ENCODE measurements at places on chromosomes 5 and 9. TPM values are rescaled to one million over a fixed set of nuclear protein-coding genes. Genes with fewer than 3 reads are reported as not detected.
A peak's percentile ranks its signal among the peaks of the same experiment; 100 is the strongest.

TRIP13 gene
- total RNA-seq = 0.13 TPM

MYMK gene
- not detected for total RNA-seq

LTC4S gene
- total RNA-seq = 7.5 TPM

GOLGA2 gene
- total RNA-seq = 71.1 TPM

SPATA31E1 gene
- total RNA-seq = not detected

TRIM36 gene
- total RNA-seq = 0.81 TPM

IFNA13 gene
- total RNA-seq = not detected

NUTM2F gene
- total RNA-seq = not detected

QRFP gene
- not detected for total RNA-seq

KIF4B gene
- 0.08 TPM for total RNA-seq

BAAT gene
- total RNA-seq = not detected

GABRG2 gene
- total RNA-seq = 0.39 TPM

RELL2 gene
- total RNA-seq = 2.3 TPM

MAST4 gene
- total RNA-seq = 19.6 TPM

SPINK1 gene
- total RNA-seq = not detected

FNBP1 gene
- 185 TPM for total RNA-seq

- peak; percentile 46 for ATAC-seq
Observed at GRCh38 chr9:27154908-27155307, 45.9 kb downstream of the TEK start.

GRCh38 chr9:123590499-123590898 lies 234.5 kb downstream of the CRB2 start:
- ATAC-seq = no peak

- ATAC-seq = no peak
Observed at GRCh38 chr5:41418220-41419031, 92.0 kb downstream of the PLCXD3 start.

DNA sequence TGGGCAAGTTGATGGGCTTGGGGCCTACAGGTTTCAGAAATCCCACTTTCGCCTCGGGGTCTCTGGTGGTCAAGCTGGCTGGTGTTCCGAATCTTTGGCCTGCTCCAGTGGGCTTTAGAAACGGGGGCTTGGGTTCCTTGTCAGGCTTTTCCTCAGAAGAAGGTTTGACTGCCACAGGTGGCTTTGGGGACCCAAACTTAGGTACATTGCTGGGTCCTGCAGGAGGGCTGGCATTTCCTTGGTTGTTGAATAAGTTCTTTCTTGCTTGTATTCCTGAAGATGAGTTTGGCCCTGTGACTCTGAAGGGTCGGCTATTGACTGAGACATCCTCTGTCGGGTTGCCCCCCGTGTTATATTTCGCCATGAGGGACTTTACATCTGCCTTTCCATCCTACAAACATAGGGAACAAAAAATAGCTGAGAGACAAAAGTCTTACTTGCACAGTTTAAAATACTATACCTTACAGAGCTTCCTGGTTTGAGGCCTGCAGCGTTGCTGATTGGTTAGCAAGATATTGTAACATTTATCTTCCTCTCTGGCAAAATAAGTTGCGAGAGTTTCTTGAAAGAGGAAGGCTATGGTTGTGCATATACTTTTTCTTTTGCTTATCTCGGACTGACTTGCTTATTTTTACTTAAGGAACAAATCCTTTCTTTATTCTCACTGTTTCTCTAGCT lies 16.6 kb downstream of the FYB1 start:
- no peak for ATAC-seq

DNA sequence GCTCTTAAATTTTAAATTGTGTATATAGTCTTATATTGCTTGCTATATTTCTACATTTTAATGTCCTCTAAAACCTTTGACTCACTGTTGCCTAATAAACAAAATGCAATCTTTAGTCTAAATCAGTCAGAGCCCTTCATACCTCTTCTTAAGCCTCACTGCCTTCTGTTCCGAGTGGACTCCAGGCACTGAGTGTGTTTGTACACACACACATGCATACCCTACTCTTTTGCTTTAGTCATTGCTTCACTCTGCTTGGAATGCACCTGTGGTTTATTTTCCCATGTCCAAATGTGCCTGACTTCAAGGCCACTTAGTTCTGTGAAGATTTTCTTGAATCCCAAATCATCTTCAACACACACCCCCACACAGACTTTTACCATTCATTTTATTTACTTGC lies 60.9 kb downstream of the SLC12A2 start:
- no peak for ATAC-seq

GRCh38 chr9:35453786-35454185 lies 36.1 kb upstream of the RUSC2 start:
- ATAC-seq = no peak

DNA sequence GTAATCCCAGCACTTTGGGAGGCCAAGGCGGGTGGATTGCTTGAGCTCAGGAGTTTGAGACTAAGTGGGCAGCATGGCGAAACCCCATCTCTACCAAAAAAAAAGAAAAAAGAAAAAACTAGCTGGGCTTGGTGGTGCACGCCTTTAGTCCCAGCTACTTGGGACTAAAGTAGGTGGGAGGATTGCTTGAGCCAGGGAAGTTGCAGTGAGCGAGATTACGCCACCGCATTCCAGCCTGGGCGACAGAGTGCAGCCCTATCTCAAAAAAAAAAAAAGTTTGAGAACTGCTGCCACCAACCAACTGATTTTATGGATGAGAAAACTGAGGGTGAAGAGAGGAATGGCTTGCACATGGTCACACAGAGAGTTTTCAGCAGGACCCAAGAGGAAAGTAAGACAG lies 175.1 kb downstream of the DOCK8 start:
- no peak for ATAC-seq

- ATAC-seq = no peak
Observed at GRCh38 chr5:97118261-97119006, 24.0 kb downstream of the LIX1 start.

GRCh38 chr5:179542170-179542569 lies 8.2 kb upstream of the RUFY1 start:
- no peak for ATAC-seq

GRCh38 chr9:22039258-22039657 lies 30.2 kb upstream of the CDKN2B start:
- no peak for ATAC-seq

DNA sequence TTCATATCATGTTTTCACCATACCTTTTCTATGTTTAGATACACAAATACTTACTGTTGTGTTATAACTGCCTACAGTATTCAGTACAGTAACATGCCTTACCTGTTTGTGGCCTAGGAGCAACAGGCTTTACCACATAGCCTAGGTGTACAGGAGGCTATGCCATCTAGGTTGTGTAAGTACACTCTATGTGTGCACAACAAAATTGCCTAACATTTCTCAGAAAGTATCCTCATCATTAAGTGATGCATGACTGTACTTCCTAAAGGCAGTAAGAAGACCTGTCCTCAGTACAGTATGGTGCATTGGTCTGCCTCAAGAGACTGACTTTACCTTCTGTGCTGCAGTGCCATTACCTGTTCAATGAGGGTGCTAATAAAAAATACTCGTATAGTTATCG lies 7.9 kb downstream of the TXN start:
- no peak for ATAC-seq

DNA sequence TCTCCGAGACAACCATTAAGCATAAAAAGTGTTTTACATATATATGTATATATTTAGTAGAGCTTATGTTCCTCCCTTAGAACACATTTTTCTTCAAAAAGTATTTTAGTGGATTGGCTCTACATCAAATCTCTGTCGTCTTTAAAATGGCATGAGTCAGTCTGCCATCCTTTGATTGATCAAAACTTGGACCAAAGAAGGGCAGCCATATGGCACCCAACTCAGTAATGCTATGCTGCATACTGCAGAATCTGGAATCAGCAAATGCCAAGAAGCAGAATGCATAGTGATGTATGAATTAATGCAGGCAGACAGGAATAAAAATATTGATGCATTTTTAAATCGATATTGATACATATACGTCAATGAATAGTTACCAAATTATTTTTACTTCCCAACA lies 1074.4 kb downstream of the PTPRD start:
- no peak for ATAC-seq

DNA sequence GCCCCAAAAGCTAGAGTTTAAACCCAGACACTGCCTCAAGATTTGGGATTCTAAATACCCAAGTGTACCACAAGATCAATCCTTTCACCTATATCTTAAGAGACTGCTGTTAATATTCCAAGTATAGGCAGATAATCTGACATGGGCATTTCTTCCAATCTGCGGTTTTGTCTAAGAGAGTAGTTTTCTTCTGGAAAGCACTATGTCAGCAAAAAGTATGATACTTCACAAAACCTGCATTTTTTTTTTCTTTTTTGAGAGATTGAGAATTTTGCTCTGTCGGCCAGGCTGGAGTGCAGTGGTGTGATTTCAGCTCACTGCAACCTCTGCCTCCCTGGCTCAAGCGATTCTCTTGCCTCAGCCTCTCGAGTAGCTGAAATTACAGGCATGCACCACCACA lies 190.7 kb upstream of the TYRP1 start:
- no peak for ATAC-seq

DNA sequence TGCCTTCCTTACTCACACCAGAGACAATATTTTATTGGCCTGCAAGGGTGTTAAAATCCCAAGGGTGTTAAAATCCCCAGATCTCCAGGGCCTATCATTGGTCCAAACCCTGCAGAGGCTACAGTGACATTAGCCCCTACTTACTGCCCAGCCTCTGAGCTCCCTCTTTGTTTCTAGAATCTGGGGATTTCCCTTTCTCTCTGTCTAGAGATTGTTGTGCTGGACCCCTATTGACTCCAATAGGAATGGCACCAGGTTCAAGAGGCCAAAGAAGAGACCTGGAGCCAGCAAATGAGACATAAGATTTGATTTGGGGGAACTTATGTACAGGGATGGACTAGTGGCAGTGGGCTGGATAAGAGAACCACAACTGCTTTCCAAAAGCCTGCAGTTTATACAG lies 53.3 kb upstream of the ZBED3 start:
- no peak for ATAC-seq

DNA sequence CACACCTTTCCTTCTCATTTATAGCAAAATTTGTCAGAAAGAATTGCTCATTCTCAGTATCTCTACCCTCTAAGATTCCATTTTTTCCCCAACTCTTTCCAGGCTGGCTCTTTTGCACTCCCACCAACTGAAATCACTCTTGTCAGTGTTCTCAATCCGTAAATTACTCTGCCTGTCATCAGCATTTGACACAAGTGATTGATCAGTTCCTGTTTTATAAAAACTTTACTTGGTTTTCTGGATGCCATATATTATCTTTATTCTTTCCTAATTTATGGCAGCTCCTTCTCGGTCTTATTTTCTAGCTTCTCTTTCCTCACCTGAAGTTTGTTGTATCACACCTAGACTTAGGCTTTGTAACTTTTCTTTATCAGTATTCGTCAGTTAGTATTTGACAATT lies 16.4 kb downstream of the DENND4C start:
- ATAC-seq = no peak

GRCh38 chr5:167587772-167588437 lies 703.5 kb upstream of the WWC1 start:
- ATAC-seq = no peak

- ATAC-seq = peak; percentile 66
Observed at GRCh38 chr5:168656633-168657032, 77.5 kb upstream of the PANK3 start.

- no peak for ATAC-seq
Observed at GRCh38 chr5:168987543-168988300, 313.2 kb downstream of the SLIT3 start.

DNA sequence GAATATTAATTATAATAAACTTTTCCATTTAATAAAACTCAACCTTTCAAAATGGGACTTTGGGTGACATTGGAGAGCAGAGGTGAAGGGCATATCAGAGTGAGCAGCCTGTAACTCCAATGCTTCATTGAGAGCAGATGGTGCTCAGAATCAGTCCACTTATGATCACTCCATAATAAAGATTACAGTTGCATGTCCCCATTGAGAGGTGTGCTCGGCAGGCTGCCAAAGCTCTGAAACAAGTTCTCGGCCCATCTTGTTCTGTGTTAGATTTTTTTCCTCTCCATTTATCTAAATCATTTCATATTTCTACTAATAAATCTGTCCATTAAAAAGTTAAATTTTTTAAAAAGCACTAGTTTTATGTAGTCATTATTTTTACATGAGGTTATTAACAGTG lies 1786.4 kb upstream of the WWC1 start:
- no peak for ATAC-seq

- no peak for ATAC-seq
Observed at GRCh38 chr5:134103397-134103796, 11.1 kb upstream of the TCF7 start.

DNA sequence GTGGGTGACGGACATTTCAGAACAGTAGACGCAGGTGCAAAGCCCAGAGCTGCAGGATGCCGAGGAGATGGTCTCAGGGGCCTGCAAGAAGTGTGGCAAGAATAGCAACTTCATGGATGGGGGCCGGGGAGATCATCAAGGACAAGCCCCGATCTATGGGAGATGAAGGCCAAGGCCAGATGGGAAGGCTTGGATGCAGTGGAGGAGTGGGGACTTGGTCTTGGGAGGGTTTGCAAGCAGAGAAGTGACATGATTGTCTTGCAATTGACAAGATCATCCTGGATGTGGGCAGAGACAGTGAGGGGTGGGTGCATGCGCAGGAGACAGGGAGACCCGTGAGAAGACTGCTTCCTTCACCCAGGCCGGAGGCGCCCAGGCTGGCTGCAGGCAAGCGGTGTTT lies 198.1 kb downstream of the CDK5RAP2 start:
- no peak for ATAC-seq

DNA sequence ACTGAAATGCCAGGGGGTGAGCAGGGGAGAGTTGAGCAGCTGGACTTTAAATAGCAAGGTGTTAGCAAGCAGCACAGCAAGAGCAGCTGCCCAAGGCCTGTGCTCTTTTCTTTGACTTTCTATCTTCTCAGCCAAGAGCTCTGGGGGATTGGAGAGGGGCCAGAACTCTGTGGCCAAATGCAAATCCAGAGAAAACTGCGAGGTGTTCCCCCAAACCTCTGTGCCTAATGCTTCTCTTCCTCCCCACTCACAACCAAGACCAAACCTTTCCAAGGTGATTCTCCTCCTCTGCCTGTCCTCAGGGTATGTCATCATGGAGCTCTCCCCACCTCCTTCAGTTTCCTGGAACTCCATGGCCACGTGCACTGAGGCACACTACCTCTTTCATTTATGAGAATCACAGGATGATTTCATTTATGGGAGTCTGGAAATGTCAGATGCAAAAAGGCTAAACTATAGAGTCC lies 118.7 kb upstream of the WWC1 start:
- no peak for ATAC-seq

- ATAC-seq = no peak
Observed at GRCh38 chr5:77170-77501, 14.8 kb upstream of the PLEKHG4B start.

DNA sequence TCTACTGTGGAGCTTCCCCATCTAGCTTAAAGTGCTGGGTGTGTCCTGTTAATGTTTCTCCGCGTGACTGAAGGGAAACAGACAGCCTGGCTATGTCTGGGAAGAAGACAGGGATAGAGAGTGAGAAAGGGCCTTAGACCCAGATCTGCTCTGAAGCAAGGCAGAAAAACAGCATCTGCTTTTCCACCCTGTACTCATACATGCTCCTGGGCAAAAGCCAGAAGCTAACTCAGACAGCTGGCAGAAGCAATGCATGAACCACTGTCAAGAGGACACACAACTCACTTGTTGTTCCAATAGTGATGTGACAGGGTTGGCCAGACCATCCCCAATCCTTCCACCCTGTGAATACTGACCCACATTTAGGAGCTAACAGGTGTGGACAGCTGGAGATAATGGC lies 63.3 kb downstream of the DPYSL3 start:
- peak; percentile 80 for ATAC-seq

Measured in gastroesophageal sphincter (tissue), 4 donors.